ENCODE measurements at places on chromosomes 11 and 22.

DNA sequence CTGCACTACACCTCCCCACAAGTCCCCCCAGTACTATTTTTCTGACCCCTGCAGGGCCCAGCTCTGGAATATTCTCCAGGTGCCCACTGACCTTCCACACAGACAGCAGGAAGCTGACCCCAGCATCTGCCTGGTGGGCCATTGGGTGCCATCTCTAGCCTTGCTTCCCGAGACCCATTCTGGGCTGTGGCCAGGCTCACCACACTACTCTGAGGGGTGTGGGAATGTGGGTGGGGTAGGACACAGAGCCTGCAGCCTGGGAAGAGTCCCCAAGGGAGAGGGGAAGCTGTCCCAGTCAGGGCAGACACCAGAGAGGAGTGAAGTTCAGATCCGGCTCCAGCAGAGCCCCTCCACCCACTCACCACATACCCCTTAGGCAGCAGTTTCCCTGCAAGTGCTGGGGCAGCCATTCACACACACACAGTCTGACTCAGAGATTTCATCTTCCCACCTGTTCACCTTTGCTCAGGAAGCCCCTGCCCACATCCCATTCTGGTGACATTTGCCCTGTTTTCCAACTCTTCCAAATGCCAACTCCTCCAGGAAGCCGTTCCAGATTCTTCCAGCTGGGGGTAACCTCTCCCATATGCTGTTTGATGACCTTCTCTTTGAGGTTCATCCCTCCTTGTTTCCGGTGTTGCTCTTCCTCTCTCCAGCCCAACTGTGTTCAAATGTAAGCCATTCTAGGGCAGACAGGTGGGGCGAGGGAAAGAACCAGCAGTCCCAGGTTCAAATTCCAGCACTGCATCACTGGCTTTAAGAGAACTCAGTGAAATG is 1.9 kb downstream of the SLCO2B1 start:
- DNase-seq = no peak

- DNase-seq = no peak
Observed at GRCh38 chr11:73227571-73228211, 9.6 kb downstream of the P2RY2 start.

GRCh38 chr11:3905080-3905953 is 49.9 kb downstream of the STIM1 start:
- DNase-seq = no peak

- DNase-seq = no peak
Observed at GRCh38 chr22:38465673-38466490, 2.0 kb upstream of the KDELR3 start.

DNA sequence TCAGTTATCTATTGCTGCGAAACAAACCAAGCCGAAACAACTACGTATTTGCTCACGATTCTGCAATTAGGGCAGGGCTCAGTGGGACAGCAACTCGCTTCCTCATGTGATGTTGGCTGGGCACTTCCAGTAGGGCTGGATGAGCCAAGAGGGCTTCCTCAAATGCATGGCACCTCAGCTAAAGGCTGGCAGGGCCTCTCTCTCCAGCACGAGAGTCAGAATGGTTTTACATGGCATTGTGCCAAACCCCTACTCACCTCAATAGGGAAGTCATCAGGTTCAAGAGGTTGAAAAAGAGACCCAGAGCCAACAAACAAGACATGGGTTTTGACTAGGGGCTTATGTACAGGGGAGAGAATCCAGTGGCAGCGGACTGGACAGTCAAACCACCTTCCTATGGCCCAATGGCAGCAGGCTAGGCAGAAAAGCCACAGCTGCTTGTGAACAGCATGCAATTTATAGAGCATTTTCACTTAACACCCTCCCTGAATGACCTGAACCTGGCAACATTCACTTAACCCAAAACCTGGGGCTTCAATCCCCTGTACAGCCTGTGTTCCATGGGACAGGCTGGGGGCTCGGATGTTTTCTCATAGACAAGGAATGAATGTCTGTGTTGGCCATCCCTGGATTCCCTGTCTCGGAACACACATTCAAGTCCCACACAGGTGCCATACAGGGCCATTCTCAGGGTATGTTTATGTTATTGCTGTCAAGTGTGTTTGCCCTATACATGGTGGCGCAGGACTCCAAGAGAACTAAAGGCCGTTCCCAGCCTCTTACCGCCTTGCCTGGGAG is 154.2 kb upstream of the NAV2 start:
- DNase-seq = no peak

DNA sequence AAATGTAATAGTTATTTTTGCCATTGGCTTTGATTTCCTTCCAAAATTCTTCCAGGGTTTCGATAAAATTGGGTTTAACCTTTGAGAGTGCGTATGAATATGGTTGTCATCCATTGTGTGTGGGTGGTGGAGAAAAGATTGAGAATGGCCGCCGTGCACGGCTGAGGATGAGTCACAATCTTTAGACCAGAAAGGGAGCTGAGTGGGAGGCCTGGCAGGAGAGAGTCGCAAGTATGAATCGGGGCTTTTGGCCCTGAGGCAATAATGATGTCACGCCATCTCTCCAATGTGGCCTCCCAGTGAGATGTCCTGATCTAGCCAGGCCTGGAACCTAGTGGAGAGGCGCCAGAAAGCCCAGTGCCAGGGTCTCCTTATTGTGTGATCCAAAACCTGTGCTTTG is 33.1 kb upstream of the SMPD1 start:
- no peak for DNase-seq

DNA sequence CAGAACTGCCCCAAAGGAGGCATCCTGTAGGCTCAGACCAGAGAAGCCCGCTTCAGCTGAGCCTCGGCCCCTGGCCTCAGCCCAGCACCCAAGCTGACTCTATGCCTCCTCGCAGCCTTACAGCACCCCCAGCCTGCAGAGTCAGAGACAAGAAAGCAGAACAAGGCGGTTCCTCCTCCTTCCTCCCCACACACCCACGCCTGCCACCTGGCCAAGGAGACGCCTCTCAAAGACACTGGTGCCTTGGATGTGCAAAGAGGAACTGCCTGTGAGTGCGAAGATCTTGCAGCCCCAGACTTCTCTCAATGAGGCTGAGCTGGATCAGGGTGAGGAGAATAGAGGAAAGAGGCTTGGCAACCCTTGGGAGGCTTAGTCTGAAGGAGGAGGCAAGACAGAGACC is 60.2 kb downstream of the PDE2A start:
- no peak for DNase-seq

- no peak for DNase-seq
Observed at GRCh38 chr11:70776914-70777532, 378.7 kb downstream of the CTTN start.

DNA sequence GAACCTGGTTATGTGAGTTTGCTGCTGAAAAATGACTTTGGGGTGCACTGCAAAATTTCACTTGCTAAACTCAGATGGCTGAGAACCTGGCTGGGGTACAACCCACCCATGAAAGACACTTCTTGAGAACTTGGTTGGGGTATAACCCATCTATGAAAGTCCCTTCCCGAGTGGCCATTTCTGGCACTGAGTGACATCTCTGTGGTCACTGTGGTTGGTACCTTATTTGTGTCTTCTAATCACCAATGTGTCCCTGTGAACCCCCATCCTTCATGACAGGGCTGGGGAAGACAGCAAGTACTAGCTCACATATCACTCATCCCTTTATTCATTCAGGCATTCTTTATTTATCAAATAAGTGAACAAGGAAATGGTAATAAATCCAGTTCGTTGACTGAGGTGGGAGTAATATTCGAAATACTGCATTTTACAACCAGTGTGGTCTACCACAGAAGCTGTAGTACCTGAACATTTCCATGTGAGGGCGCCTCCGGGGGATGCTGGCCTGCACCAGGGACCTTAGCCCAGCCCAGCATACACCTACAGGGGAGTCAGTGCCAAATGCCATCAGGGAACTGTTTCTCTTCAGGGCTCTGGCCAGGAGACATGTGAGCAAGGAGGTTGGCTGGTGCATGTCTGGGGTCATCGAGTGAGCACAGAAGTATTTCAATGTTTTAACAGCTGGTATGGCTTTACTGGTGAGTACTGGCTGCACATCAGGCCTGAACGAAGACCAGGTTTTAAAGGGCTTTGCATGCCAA is 122.1 kb downstream of the CSNK2A3 start:
- no peak for DNase-seq

DNA sequence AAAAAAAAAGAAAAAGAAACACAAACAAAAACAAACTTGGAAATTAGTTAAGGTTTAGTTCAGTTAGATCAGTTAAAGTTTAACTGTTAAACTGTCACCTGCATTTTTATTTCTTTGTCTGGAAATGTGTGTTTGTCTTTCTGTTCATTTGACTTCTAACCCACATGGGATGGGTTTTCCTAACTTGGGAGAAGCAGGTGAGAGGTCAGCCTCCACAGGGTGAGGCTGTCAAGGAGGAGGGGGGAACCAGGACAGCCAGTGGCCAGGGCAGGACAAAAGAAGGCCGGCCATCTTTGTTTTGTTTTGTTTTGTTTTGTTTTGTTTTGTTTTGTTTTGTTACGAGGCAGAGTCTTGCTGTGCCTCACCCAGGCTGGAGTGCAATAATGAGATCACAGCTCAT is 13.4 kb upstream of the GCAT start:
- DNase-seq = no peak

DNA sequence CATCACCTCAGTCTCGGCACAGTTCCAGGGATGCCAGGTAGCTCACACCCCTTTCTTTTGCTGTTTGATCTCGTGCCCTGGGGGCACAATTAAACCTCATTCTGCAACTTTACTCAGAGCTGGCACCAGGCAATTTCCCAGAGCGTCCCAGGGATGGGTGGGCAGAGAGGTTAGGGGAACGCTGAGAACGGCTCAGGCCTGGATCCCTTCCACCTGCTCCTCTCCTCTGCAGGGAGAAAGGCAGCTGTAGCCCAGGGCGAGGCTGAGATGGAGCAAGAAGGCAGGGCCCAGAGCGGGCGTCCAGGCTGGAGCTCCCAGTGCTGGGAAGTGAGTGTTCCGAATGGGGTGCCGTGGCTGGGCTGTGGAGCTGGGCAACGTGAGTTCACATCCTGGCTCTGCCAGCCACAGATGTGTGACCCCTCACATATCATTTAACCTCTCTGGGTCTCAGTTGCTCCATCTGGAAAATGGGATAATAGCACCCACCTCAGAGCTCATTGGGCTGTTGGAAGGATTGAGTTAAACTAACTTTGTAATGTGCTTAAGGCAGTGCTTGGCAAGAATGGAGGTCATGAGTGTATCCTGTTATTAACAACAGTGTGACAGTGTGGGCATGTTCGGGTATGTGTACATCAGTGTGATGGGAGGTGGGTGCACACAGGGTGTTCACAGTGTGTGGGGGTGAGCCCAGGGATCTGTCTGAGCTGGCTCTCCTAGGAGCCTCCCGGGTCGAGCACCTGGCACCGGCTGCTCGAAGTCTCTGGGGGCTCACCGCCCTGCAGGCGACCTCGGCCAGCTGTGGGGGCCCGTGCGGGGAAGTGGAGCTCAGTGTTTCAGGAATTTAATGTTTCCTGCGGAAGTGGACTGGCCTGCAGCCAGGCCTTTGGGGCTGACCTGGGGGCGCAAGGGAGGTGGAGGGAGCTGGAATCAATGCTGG is 15.5 kb downstream of the OTUB1 start:
- DNase-seq = no peak

DNA sequence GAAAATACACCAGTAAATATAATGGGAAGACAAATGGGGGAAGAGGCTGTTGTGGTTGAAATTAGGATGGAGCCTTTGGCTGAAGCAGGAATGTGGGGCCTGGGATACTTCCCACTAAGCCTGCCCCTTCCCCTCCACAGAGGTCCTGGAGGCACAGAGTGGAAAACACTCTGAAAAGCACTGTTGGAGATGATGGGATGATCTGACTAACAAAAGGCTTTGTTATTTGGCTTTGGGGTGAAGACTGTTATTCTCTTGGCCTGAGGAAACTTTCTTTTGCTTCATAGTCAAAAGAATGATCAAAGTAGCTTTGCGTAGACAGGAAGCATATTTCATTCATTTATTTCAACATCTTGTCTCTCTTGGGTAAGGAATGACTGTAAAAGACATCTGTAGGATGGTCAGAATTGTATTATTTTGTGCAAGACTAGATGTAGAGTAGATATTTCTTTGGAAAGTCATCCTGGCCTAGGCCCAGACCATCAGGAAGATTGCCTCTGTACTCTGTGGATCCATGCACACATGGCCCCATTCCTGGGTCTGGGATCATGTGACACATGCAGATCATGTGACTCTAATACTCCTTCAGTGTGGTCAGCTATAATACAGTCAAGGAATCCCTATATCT is 111.4 kb downstream of the SPON1 start:
- DNase-seq = no peak

GRCh38 chr22:37456346-37456745 is 29.1 kb upstream of the ELFN2 start:
- DNase-seq = no peak

GRCh38 chr22:42948294-42948693 is 66.7 kb downstream of the PACSIN2 start:
- no peak for DNase-seq

GRCh38 chr22:24133187-24133965 is 47.9 kb upstream of the SUSD2 start:
- no peak for DNase-seq

DNA sequence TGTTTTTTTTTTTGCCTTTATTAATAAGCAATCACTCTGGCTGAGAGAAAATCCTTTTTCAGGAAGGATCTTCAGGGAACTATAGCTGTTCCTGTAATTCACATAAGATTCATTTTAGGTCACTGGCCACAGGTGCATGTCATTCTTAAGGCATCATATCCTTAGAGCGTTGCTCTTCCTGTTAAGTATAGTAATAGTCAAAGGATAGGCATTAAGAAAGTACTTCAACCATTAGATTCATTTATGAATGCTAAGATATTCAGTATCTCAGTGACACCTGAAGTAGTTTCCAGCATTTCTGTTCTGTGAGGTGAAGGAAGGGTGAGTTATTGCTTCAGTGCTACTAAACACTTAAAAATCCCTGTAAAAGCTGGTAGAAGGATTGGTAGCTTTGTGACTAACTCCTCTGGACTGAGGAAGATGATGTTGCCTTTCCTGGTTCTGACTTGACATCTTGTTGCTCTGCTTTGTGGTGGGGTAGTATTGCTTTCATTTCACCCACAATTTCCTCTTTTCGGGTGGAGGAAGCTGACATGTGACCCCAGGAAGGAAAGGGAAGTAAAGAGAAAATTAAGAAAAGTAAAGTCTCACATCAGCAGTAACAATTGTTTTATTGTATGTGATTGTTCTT is 34.7 kb downstream of the RNF169 start:
- no peak for DNase-seq

- no peak for DNase-seq
Observed at GRCh38 chr22:19448739-19449421, 1.4 kb upstream of the C22orf39 start.

- DNase-seq = no peak
Observed at GRCh38 chr22:32745251-32745995, 56.1 kb upstream of the TIMP3 start.

- DNase-seq = no peak
Observed at GRCh38 chr11:20035701-20036601, 124.3 kb downstream of the DBX1 start.

DNA sequence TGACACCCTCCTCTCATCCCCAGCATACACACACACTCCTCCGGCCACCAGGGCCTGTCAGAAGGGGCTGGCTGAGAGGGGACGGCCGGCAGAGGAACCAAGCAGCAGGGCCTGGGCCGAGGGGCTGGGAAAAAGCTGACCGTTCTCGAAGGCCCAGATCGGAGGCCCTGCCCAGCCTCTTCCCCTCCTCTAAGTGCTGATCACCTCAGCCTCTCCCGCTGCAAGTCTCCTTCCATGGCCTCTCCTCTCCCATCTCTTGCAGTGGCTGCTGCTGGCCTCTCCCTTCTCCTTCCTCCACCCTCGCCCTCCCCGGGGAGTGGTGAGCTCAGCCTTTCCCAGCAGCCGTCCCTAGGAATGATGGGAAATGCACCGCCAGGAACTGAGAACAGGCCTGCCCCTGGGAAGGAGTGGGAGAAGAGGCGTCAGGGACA is 39.6 kb downstream of the ARRB1 start:
- DNase-seq = no peak

GRCh38 chr11:6538945-6539344 is 41.9 kb downstream of the DNHD1 start:
- DNase-seq = no peak
